ELF-1 (cell line): ENCODE measurements at places on chromosomes 3 and 15.
A peak's percentile ranks its signal among the peaks of the same experiment; 100 is the strongest.

- DNase-seq, result no peak
Measured at GRCh38 chr15:34821831-34822230, 26.5 kb upstream of the ACTC1 start.

DNA sequence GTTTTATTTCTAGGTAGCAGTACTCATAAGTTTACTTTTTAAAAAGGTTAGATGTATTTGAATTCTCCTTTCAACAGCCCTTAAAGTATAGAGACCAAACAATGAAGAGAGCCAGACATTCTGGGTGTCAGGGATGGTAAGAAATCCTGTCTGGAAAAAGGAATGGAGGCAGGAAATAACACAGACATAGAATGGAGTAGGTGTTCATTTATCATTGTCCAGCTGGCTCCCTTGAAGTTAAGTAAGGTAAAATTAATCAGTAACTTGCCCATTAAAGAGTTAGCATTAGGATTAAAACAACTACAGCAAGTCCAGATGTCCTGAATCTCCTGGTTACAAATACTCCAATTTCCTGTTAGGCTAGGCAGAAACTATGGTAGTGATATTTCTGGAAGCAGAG is 13.5 kb upstream of the SUCNR1 start:
- no peak for DNase-seq

DNA sequence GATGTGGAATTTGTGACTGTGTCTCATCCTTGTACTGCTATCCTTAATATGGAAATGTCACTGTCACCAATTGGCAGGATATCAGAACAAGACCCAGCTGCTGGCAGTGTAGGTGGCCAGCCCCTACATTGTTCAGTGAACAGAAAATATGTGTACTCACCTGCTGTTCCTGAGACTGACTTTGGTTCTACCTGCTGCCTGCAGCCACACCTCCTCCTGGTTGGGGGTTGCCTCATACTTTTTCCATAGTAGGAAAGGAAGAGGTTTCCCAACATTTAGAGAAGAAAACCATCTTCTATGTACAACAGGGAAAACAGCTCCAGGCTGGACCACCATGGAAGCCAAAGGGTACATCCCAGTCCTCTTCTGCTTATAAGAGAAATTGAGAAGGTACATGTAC is 35.9 kb downstream of the SLC12A1 start:
- DNase-seq, result no peak

DNA sequence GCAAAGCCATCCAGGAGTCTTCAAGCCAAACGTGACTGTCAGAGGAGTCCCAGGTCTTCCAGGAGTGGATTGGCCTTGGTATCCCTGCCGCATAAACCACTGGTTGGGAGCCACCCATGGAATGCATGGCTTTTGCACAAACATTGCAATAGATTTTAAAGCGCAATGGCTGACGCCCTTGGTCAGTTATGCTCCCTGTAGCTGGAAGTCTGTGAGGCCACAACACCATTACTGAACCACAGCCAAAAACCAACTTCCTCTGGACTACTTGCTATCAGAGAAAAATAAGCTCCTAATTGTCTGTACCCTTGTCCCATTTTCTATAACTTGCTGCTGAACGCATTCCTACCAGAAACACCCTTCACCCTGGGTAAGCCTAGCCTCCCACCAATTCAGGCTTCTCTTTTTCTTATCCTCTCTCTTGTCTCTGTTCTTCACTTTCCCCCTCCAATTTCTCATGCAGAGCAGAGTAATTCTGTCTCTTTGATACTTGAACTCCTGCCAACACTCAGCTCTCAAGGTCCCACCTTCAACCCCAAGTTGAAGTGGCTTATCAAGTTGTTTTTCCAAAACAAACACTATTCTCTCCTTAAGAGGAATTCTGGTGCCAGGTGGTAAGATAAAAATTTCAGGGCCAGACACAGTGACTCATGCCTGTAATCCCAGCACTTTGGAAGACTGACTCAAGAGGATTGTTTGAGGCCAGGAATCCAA is 176.4 kb upstream of the UBE2E1 start:
- no peak for DNase-seq

DNA sequence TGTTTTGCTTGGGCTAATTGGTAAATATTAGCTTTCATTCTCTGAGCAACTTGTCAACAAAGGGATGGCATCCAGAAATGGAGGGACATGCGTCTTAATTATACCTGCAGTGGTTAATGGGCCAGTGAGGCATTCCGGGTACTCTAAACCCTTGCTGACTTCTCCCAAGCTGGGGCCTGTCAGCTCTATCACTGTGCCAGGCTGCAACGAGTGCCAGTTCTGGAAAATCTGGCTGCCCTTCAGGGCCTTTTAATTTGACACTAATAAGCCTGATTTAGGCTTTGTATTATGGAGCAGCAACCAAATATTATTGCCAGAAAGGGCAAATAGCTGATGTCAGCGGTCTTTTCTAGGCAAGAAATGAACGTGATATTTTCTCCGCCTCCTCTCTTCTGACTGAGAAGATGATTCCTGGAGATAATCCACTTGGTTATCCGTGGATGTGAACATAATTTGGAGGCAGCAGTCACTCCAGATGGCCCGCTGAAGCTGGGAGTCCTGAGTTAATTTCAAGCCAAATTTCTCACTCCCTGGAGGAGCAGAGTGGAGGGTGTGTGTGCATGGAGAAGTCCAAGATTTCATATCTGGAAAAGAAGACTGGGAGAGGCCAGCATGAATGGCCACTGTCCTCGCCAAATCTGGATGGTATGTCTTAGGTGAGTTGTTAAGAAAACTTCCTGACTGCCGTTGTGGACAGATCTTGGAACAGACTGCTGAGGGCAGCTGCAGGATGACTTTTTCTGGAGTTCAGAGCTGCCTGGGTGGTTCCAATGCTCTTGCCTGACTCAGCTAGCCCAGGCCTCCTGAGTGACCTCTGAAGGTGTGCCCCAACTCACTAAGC is 44.4 kb upstream of the PSMD6 start:
- DNase-seq, result no peak

DNA sequence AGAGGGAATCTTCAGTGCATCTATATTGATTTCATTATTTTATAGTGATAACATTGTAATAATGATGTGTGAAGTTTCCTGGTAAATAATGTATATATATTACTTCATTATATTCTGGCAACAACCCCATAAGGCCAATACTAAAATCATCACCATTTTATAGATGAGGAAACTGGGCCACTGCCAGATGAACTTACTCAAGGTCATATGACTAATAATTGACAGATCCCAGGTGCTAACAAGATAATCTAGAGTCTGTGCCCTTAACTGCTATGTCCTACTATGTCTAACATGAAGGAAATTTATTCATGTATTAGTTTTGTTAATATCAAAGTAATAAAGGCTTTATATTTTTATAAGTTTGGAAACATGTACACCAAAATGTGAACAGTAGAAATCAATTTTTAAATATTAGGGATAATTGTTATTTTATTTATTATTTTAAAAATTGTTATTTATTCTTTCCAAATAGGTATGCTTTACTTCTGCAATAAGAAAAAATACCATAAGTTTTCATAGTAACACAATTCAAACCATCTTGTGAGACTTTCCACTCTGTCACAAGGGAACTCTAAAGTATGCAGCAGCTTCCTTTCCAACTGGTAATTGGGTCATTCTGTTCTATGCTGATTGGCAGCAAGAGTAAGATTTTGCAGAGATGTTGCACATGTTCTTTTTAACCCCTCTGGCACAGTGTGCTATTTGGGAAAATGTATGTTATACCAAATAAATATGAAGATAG is 90.8 kb upstream of the CMC1 start:
- no peak for DNase-seq

DNA sequence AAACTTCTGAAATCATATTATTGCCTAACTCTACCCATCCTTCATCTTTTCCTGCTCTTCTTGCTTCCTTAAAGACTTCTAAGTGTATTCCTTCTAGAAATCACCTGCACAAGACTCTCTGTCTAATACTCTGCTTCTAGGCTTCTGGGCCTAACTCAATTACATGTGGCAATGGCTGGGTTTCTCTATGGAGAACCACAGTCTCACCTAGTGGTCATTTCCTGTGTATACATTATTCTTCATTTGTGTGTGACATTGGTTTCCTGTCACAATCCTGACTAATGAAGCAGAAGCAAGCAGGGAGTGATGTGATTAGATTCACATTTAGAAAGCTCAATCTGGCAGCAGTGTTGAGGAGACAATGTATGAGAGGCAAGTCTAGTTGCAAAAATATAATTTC is 16.9 kb upstream of the CLDN1 start:
- DNase-seq, result no peak

DNA sequence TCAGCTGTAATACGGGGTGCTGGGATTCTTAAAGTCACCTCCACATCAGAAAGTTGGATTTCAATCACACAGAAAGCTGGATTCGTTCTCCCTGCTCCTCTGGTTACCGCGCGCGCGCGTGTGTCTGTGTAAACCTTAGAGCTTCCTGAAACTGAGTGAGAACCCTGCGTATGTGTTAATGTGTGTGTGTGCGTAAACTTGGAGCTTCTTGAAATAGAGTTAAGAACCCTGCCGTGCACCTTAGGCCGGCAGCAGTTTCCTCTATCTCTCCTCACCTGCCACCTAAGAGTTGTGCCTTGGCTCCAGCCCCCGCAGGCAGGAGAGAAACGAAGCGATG is 531 bp downstream of the LZTFL1 start:
- no peak for DNase-seq

DNA sequence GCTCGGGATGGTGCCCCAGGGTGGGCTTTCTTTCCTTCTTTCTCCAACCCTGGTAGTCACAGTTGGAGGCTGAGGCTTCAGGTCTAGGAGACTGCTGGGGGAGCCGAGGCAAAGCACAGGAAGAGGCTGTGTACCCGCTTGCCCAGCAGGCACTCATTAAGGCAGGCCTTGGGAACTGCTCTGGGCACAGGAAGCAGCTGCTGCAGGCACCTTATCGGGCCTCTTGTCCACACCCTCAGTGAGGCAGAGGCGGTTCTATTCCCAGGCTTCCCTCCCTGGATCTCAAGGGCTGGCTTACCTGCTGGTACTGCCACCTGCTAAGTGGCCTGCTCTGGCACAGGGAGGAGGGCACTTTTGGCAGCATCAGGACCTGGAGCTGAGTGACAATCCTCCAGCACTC is 15.8 kb upstream of the GRM2 start:
- DNase-seq, result no peak

DNA sequence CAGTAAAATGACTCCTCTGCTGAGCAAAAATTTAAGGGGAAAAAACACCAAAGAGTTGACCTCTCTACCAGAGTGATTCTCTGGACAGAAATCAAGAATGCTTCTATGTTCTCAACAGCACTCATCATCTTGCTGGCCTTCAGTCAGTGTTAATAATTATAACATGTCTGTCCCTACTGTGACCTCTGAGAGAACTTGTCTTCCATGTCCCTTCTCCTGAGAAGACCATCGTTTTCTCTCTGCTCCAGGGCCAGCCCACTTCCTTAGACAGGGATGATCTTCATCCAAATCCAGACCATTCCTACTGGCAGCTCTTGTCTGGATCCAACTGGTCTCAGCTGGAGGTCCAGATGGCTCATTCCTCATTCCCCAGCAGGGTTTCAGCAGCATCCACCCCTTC is 139.0 kb upstream of the NECTIN3 start:
- DNase-seq, result no peak

- no peak for DNase-seq
Measured at GRCh38 chr3:106303766-106304165, 435.0 kb upstream of the CBLB start.

DNA sequence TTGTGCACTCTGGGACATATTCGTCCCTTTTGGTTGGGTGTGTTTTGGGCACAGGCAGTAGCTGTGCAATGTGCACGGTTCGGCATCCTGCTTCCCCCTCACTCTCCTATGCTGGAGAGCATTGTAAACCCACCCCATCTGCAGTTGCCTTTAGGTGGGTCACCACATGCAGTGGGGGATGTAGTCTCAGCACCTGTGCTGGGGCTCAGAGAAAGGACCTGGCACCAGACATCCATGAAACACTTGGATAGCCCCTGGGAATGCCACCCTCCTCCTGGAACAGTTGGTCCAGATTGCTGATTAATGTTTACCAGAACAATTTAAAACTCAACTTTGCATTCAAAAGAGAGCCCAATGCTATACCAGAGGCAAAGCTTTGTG is 123.9 kb upstream of the MEF2A start:
- no peak for DNase-seq

DNA sequence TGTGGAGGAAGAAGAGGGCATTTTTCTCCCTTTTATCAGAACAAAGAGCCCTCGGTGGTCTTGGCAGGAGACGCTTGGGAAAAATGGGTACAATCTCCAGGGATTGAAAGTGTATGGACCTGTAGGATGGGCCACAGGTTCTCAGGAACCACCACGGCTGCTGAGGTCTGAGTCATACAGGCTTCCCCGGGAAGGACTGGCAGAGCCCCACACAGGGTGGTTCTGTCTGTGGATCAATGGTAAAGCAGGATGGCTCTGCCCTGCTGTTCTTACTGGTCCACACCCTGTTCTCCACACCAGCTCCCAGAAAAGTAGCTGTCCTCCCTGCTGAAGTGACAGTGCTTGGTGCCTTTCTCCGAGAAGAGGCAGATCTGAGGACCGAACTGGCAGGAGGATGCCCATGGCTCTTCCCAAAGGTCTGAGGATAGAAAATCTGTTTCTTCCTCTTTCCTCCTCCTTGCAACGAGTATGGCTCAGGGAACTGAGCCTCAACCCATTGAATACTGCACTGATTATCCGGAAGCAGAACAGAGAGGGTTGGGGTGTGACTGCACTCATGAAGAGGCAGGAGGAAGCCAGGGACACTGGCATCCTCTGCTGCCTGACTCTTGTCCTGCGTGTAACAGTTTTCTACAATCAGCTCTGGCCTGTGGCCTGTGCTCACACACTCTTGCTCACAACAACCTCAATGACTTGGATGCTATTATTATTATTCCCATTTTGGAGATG is 39.0 kb downstream of the KIF9 start:
- DNase-seq, result no peak

- DNase-seq, result peak; percentile 75
Measured at GRCh38 chr15:68843425-68844311, 23.0 kb upstream of the ANP32A start.

- no peak for DNase-seq
Measured at GRCh38 chr3:127693336-127693843, 20.6 kb downstream of the ABTB1 start.

GRCh38 chr15:96037584-96037983 is 292.9 kb upstream of the NR2F2 start:
- DNase-seq, result no peak

GRCh38 chr15:63296195-63296594 is 18.8 kb downstream of the APH1B start:
- no peak for DNase-seq
